ENCODE measurements at places on chromosomes 1 and 21.

DNA sequence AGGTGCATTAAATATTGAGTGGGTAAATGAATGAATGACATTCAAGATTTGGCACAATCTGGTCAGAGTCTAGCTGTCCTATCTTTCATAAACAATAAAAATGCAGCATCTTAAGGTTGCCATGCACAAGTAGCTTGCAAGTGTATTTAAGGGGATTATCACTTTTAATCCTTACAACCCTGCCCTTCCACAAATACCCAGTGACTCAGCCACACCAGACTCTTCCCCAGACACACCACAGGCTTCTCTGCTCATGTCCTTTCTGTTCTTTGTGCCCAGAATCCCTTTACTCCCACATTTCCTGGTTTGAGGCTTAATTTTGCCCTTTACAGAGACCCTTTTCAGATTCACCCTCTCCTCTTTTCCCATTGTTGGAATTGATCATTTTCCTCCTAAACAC, 59.8 kb downstream of the KIRREL1 start:
- DNase-seq = no peak

DNA sequence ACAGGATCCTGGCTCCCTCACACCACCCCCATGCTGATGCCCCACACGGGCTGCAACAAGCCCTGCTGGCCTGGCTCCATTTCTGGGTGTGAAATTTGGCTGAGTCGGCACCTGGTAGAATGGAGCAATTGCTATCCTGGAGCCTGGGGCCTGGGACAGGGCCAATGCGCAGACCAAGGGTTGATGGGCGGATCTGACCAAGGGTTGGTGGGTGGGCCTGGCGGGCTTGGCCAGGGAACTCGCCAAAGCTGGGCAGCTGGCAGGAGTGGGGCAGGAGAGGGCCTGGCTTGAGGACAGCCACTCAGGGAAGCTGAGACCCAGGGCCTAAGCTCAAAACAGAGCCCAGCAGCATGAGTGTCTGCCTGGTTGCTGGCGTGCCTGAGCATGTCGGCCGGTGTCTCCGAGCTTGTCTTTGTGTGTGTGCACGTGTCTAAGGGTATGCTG, 70.9 kb upstream of the POU3F1 start:
- no peak for DNase-seq

GRCh38 chr1:243549108-243549507, 293.3 kb downstream of the SDCCAG8 start:
- no peak for DNase-seq

DNA sequence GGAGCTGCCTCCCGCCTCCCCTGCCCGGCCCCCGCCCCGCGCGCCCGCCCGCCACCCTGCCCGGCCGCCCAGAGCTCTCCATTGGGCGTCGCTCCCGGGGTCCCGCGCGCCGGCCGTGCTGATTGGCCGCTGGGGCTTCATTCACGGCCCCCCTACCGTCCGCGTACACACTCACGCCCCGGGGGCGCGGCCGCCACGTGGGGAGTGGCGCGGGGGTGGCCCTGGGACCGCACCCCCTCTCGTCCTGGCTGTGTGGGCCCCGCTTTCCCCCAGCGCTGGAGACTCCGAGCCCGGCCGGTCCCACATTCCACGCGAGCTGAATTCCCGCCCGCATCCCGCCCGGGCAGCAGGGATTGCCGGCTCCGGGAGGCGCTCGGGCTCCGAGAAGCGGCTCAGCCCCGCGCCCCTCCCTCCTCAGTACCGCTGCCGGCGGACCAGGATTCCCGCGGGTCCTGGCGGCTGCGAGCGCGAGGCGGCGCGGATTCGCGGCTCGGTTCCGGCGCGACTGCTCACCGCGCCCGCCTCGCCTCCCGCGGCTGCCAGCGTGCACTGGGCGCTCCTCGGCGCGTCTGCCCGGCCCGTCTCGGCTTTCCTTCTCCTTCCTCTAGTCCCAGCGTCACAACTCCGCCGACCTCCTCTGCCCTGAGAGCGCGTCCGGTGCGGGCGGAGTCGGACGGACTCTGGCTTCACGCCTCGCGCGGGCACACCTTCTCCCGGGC, 450 bp upstream of the POU3F1 start:
- peak; percentile 61 for DNase-seq

DNA sequence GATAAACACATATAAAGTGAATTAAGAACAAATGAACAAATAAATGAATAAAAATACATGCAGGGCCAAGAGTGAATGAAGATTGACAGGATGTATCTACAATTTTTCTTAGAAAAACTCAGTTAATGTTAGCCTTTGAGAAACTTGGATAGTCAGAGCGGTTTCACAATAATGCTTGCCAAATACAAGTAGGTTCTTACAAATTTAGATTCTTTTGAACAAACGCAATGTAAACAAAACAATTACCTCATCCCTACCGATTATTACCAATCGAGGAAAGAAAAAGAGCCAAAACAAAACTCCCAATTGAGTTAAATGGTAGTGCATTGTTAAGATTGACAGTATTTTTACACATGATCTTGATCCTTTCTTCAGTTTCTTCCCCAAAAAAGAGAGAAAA, 176.9 kb upstream of the DEPDC1 start:
- DNase-seq = no peak

DNA sequence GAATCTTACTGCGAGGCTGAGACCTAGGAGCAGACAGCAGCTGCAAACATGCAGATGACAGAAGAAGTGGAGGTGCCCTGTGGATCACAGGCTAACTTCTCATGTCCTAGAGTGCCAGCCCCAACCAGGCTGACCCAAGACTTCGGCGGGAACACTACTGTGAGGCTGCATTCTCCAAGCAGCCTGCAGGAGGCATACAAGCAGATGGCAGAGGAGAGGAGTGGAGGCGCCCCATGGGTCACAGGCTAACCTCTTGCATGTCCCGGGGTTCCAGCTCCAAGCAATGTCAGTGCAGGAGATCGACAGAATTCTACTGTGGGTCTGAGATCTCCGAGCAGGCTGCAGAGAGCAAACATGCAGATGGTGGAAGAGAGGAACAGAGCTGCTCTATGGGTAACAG, 98.1 kb upstream of the ZNF678 start:
- DNase-seq = no peak

DNA sequence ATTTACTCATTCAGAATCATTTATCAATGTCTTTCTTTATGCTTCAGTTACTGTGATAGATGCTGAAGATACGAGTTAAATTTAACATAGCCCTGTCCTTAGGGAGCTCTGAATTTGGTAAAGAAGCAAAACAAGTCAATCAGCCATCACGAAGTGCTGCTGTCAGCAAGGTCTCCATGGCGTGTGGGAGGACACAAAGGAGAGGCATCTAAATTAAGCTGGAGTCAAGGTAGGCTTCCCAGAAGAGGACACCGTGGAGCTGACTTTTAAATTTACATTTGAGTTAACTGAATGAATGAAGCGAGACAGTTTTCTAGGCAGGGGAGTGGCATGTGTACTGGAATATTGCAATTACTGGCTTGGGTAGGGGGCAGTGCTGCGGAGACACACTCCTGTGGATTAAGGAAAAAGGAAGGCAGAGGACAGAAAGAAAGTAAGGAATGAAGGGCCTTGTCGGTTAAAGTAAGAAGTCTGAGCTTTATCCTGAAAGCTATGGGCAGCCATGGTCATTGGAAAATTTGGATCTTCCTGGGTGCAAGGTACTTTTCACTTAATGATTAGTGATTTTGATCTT, 41.3 kb upstream of the C1orf87 start:
- DNase-seq = no peak

- no peak for DNase-seq
Observed at GRCh38 chr1:18166341-18166740, 58.7 kb downstream of the IGSF21 start.

- DNase-seq = peak; percentile 54
Observed at GRCh38 chr1:17335821-17336710, 28.1 kb downstream of the PADI4 start.

DNA sequence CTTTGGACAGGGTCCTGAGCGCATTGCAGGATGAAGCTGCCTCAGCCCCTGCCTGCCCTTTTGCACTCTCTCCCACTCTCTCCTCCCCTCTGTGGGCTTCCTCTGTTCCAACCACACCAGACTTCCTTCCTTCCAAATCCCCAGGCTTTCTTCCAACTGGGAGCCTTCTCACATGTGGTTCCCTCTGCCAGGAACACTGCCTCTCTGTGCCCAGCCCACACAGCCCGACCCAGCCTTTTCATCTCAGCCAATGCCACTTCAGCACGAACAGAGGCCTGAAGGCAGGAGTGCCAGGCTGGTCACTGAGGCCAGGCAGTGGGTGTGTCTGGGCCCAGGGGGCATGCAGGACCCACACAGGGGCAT, 5.9 kb downstream of the SELENON start:
- DNase-seq = no peak

GRCh38 chr1:225577241-225577640, 75.7 kb downstream of the ENAH start:
- no peak for DNase-seq

GRCh38 chr1:23563003-23563402, 3.7 kb upstream of the ID3 start:
- DNase-seq = no peak

DNA sequence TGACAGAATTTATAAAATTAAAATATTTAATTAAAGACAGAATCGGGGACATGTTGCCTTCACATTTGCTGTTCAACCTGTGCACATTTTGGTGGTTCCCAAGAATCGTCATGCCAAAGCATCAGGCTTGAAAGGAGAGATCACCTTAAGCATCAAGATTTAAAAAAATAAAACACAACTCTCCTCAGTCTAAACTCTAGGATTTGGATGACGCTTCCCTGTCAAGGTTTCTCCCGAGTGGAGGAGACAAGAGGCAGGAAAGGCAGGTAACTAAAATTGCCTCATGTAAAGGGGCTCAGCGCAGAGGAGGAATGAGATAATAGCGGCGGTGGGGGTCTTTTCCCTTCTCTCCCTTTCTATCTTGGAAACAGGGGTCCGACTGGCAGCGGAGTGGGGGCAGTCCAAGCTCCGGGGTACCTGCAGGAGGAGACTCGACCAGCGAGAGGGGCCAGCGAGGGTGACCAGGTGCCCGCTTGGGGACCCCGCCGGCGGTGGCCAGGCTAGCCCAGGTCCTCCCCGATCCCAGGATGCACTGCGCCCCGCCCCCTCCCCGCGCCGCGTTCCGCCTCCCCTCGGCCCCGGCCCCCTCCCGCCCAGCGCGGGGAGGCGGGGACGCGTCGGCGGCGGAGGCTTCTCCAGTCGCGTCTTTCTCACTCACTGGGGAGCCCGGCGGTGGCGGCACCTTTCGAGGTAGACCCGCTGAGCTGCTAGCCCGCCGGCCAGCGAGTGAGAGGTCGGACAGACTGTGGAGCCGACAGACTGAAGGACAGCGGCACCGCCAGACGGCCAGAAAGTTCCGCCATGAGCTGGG, at the start of gene FNBP1L:
Gene FNBP1L (plus strand): TSS at position 638 of the 811 bp plus-strand sequence. CDS start 164 bp downstream, at position 802.
- DNase-seq = peak; percentile 19

DNA sequence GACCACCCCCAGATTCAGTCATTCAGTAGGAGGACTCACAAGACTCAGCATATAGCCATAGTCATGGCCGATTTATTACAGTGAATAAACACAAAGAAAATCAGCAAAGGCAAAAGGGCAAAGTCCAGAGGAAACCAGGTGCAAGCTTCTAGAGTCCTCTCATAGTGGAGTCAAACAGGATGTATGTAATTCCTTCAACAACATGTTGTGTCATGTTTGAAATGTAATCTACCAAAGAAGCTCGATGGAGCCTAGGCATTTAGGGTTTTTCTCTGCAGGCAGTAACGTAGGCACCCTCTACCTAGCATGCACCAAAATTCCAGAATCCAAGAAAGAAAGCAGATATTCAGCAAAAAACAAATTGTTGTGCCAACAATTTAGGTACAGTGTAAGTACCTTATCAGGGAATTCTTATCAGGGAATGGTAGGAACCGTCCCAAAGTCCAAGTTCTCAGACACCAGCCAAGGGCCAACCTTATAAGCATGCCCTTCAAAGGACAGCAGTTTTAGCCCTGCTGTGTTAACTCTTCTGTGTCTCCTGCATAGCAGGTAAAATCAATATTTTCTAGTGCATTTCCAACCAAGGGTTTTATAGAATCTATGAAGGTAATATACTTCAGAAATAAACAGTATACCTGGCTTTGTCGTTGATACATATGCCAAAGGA, 16.1 kb upstream of the SLAMF6 start:
- DNase-seq = no peak

DNA sequence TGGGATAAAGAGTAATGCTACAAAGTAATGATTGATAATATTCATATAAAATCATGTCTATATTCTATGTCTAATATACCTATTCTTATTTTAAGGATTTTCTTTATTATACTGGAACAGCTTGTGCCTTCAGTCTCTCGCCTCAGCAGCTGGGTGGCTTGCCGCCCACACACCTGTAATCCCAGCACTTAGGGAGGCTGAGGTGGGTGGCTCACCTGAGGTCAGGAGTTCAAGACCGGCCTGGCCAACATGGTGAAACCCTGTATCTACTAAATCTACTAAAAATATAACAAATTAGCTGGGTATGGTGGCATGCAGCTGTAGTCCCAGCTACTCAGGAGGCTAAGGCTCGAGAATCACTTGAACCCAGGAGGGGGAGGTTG, 7.6 kb upstream of the TRNAU1AP start:
- no peak for DNase-seq

GRCh38 chr1:53094533-53094919, 32.5 kb downstream of the PODN start:
- no peak for DNase-seq

DNA sequence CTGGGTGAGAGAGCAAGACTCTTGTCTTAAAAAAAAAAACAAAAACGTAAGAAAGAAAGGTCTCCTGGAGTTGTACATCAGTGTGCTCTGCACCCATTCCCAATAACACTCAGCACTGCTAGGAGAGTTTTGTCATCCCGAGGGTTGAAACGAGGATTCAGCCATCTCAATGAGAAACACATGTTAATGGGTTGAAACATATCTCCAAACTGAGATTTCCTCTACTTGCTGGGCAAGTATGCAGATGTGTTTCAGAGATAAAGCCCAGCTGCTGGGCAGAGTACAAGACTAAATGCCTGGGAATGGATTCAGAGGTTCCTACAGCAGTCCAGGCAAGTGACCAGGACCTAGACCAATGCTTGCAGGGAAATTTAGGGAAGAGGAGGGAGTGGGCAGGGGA, 2.6 kb upstream of the MFN2 start:
- DNase-seq = no peak

GRCh38 chr1:111988743-111989453, 570 bp downstream of the KCND3 start:
- DNase-seq = no peak

DNA sequence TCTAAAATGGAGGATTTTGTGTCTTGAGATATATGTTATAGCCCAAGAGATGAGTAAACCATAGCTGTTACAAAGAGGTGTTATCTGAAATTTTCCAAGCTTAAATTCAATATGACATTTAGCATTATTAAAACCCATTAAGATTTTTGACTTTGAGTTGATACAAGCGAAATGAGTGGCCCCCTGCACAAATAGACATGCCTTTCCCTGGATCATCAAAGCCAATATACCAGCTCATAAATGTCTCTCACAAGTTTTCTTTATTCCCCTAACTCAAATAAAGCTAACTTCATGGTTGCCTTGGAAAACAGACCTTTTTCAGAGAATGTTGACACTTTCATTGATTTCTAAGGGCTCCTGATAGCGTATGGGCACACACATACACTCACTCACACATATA, 55.5 kb upstream of the TIAM1 start:
- DNase-seq = no peak

All from stimulated activated CD8-positive, alpha-beta memory T cell treated with anti-CD3 and anti-CD28 coated beads, Interleukin-7, amount 100 ng/mL, for 24 hours (primary cell).